ENCODE measurements at places on chromosomes 5 and 9.

DNA sequence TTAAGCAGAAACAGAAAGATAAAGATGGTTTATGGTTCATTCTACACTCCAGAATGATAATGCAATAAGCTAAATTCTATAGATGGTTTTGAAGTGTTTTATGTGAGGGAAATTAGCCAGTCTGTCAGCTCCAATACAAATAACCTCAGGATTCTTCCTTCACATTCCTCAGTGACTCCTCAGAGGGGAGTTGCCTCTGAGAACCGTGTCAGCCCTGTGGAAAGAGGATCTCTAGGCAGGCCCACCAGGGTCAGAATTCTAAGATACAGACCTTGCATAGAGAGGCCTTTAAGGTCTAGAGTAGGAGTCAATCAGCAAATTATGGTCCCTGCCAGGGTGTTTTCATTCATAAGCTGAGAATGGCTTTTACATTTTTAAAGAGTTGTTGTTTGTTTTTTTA lies 26.6 kb downstream of the RUSC2 start:
- DNase-seq = peak; percentile 18

- DNase-seq = peak; percentile 89
Measured at GRCh38 chr5:139847790-139848507, 52.3 kb downstream of the PSD2 start.

GRCh38 chr5:168327451-168327850 lies 36.0 kb downstream of the WWC1 start:
- no peak for DNase-seq

DNA sequence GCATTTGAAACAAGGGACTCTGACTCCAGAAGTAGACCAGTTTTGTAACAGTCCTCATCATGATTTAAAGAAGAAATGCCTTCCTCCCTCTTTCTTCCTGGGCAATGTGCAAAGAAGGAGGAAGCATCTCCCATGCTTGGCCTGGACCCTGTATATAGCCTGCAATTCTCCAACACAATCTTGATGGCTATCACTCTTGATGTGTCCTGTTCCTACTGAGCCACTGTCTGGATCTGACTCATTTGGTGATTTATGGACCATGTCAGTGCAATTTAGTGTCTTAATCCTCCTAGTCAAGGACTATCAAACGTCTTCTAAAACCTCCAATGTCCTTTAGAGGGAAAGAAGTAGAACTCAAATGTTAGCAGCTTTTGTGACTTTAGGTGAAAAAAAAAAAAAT lies 697.3 kb downstream of the TLR4 start:
- DNase-seq = no peak
